Natural killer cell treated with Interleukin-12 subunit alpha and Interleukin-12 subunit beta and Interleukin-15 and Interleukin-18, amount 100 ng/mL, for 72 hours (primary cell): ENCODE measurements at places on chromosomes 1 and 21.

DNA sequence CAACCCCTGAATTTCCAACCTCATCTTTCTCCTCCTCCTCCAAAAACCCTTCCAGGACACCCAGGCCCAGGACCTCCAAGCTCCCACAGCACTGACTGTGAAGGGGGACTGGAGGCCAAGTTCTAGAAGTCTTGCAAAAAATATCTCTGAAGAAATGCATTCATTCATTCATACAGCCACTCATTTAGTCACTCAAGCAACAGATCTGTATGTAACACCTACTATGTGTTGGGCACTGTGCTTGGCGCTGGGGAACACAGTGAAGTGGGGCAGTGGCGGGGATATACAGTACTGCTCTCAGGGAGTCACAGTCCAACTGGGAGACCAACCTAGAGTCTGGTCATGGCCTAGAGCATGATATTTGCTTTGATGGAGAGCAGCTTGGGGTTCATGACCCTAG lies 15.3 kb upstream of the TNFRSF1B start:
- DNase-seq, result no peak

DNA sequence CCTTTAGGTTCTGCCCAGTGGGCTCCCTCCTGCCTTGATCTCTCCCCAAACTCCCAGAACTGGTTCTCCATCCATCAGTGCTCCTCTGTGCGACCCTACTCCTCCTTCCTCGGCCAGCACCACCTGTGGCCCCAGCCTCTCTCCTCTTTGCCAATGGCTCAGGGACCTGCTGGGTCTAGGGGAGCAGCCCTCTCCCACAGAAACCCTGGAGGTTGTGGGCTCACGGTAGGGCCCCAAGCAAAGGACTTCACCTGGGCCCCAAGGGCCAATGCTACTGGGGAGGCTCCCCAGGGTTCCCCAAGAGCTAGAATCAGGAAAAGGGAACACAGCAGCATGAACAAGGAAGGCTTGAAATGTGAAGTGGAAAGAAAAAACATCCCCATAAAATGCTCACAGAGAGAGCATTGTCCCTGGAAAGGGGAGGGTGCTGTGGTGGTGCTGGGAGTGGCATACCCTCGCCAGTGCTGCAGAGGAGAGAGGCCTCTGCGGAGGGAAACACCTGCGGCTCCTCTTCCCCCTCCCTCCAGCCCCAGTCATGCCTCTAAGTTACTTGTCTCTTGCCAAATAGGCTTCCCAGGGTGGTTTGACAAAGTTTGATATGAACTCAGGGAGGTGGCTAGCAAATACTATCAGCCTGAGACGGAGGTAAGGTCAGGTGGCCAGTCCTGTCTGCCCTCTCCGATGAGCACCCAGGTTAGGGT lies 2.5 kb downstream of the TMEM63A start:
- DNase-seq, result no peak

- DNase-seq, result no peak
These were observed 44.1 kb upstream of the DOCK7 start for GRCh38 chr1:62732331-62732730.

- no peak for DNase-seq
These were observed 150.6 kb downstream of the HS2ST1 start for GRCh38 chr1:87064986-87065385.

DNA sequence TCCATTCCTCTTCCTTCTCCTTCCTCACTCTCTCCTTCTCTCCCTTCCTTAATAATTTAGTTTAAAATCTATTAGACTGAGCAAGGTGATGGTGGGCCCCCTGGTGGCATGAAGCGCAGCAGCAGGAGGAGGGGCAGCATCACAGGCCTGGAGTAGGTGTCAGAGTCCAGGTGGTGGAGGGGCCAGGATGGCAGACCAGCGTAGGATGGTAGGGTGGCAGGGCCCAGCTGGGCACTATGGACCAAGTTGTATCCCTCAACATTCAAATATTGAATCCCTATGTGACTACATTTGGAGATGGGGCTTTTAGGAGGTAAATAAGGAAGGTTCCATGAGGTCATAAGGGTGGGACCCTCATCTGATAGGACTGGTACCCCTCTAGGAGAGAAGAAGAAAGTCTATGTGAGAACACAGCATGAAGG lies 61.0 kb downstream of the WDR4 start:
- no peak for DNase-seq

DNA sequence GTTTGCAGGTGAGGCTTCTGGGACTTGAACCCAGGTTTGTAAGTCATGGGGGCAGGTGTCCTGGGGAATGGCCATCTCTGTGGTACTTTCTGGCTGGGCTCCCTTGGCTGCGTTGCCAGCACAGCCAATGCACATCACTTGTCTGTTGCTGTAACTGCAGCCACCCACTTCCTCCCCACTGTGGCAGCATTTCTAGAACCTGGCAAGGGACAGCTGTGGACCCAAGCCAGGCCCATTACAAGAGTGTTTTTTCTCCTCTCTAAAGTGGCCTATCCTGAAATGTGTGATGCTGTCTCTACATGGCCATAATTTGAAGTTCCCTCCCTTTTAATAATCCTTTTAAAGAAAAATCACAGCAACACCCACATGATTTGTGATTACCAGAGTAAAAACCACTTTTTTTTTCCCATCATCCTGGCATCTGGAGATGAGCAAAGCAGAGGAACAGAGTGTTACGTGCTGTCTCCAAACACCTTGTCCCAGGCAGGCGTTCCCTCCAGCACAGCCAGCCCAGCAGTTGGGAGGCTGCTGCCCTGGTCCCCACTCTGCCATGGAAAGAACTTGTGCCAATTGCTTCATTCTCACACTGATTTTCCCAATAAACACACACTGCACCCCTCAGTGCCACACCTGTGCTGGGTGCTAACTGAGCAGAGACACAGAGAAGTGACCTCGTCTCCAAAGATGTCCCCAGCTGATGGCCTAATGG lies 360.6 kb upstream of the USP24 start:
- DNase-seq, result no peak

DNA sequence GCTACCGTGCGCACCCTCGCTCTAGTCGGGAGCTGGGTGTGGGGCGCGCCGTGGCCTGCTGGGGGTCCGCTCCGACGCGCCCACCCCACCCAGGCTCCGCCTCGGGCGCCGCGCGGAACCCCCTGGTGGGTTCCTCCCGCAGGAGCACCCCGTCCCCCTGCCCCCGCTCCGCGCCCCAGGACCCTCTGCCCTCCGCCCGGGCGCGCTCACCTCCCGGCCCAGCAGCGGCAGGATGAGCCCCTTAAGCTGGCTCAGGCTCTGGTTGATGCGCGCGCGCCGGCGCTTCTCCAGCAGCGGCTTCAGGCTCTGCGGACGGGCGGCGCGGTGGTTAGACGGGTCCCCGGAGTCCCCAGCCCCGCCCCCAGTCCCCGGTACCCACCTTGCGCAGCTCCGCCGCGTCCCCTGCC lies 319 bp downstream of the HES2 start:
- no peak for DNase-seq

- DNase-seq, result no peak
These were observed 176.6 kb downstream of the GRIK3 start for GRCh38 chr1:36857754-36858153.

DNA sequence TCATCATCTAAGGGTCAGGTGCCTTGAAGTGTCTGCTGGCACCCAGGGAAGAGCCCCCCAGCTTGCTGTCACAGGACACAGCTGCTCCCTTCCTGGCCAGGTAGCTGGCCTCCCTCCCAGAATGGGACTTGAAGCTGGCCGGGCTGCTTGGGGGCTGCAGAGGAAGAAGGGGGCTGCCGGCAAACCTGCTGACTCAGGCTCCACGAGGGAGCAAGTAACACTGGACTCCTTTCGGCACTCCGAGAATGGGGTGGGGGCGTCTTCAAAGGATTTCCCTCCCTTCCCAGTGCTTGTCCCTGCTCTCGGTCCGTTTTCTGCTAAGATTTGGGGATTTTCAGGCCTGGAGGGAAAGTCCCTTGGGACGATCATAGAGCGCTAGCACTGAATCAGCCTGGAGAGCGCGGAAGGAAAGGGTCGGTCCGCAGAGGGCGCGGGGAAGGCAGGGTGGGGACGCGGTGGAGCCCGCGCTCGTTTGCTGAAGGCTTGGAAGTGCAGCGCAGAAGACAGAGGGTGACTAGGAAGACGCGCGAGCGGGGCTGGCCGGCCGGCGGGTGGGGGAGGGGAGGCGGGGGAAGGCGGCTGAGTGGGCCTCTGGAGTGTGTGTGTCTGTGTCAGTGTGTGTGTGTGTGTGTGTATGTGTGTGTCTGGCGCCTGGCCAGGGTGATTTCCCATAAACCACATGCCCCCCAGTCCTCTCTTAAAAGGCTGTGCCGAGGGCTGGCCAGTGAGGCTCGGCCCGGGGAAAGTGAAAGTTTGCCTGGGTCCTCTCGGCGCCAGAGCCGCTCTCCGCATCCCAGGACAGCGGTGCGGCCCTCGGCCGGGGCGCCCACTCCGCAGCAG lies at the start of gene CSF1:
Gene CSF1, plus strand, starts transcription at position 727 of the 840 bp plus-strand sequence. CDS start 175 bp downstream, outside the sequence.
- DNase-seq, result peak; percentile 65

- no peak for DNase-seq
These were observed 103.0 kb downstream of the KIAA0319L start for GRCh38 chr1:35454176-35454575.

- no peak for DNase-seq
These were observed 90.2 kb upstream of the LPGAT1 start for GRCh38 chr1:211920602-211921226.

DNA sequence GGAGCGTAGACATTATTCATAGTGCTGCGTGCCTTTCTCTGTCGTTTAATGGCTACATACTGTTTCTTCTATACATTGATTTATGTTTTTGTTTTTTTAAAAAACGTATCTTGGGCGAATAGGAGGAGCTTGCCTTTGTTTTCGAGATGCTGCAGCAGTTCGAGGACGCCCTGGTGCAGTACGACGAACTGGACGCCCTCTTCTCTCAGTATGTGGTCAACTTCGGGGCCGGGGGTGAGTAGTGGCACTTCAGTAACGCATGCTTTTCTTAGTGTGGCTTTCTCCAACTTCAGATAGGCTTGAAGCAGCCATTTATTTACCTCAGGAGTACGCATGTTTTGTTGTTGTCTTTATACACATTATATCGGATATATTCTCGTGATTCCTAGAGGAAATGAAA lies 46.9 kb downstream of the TRAPPC10 start:
- DNase-seq, result no peak

DNA sequence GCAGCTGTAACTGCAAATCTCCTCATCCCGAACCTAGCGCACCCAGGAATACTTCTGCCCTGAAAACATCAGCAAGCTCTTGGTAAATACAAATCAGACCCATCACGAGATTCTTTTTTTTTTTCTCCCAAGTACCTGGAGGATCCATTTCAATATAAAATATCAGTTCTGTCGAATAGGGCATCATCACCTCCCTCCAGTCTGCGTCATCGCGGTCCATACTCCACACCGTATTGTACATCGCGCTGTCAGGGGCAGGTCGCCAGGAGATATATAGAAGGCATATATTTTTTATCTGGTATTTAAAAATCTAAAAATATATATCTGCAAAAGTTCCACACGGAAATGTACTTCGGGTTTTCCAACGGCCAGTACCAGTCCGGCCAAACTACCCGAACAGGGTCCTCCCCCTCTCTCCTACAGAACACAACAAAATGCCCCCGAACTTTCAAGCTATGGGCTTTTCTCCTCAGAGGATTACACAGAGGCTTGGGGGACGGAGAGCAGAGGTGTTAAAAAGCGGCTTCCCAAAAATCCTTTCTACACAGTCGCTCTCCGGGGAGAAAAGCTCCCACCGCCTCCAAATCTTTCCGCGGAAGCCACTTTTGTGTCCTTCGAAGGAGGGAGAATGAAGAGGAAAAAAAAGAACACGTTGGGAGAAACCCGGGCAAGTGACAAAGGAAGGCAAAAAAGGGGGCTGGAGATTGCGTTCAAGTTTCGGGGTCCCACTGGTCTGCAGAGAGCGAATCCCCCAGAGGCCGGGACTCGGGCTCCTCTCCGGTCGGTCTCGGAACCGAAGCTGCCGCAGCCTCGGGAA lies 509 bp downstream of the PIK3R3 start:
- no peak for DNase-seq

DNA sequence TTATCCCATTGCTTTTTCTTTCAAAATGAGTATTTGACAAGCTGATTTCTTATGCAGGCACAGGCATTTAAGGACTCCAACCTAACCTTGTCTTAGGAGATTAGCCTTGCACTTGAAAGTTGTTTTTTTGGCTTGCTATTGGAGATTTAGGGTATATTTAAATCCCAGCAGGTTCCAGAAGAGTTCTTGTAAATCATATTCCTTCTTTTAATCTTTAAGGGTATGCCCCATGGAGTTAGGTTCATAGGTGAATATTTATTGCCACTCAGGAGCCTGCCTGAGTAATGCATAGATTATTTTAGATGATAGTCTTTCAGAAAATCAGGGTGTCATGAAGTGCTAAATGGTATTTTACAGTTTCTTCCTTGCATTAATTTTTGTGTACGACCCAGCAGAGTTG lies 146.5 kb downstream of the PATJ start:
- DNase-seq, result no peak

GRCh38 chr21:38234395-38235142 lies 22.2 kb upstream of the KCNJ15 start:
- no peak for DNase-seq

DNA sequence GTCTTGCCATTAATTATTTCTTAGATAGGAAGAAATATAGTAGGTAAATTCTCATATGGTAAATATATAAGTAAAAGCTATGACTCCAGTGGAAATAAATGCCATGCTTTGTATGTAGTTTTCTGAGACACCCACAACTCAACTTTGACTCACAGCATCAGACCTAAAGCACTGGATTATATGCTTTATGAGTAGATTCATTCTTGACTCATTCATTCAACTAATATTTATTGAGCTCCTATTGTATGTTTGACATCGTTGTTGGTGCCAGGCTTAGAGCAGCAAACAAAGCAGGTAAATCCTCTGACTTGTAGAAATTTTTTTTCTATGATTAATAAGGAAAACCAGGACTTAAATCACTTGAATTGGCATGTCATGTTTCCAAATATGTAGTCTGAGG lies 211.4 kb downstream of the PTPRC start:
- no peak for DNase-seq

DNA sequence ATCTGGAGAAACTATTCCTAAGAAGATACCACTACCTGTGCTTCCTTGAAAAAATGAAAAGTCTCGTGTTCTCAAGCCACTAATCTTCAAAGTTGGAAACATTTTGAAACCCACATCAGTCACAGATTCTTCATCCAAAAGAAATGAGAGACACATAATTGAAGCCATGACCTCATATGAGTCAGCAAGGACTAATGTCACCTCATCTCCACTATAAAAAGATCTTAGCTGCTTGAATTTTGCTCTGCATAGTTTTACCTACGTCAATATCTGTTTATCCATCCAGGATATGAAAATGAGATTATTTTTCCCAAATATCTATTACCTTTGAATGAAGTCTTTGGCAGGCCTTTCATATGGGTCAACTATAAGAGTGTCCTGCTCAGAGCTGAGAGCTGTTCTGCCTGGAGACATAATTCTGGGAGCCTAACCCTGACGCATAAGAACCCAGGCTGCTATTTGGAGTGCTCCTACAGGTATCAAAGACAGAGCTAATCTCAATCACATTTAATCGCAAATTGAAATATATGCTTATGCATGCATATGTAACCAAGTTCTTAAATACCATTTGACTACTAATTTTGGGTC lies 312.5 kb upstream of the PKN2 start:
- no peak for DNase-seq

- no peak for DNase-seq
These were observed 53.2 kb upstream of the LYST start for GRCh38 chr1:235919833-235920441.

GRCh38 chr1:27569506-27570291 lies 34.2 kb downstream of the AHDC1 start:
- no peak for DNase-seq
